ENCODE measurements at places on chromosomes 2 and 18. TPM values are rescaled to one million over a fixed set of nuclear protein-coding genes. Genes with fewer than 3 reads are reported as not detected.

GRCh38 chr2:162063899-162064298 is 10.1 kb downstream of the DPP4 start:
- DNase-seq: no peak

The SLC23A3 gene
- 8.1 TPM for total RNA-seq

- peak; percentile 35 for DNase-seq
Observed at GRCh38 chr2:180125245-180125962, 118.3 kb upstream of the CWC22 start.

DNA sequence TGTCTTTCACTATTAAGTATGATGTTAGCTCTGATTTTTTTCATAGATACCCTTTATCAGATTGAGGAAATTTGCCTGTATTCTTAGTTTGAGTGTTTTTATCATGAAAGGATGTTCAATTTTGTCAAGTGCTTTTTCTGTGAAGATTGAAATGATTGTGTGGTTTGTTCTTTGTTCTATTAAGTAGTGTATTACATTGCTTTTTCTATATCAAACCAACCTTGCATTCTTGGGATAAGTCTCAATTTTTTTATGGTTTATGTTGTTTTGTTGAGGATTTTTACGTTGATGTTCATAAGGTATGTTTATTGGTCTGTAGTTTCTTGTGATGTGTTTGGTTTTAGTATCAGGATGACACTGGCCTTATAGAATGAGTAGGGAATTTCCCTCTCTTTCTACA is 19.1 kb downstream of the PDK1 start:
- no peak for DNase-seq

The PSMA8 gene
- total RNA-seq: not detected

The SEMA4F gene
- total RNA-seq: 14.5 TPM

Measured in uterus (tissue), 4 donors.